NCI-H1417 treated with DMSO at 0.1 percent for 48 hours (cell line): ENCODE measurements at places on chromosomes 3 and 15.

DNA sequence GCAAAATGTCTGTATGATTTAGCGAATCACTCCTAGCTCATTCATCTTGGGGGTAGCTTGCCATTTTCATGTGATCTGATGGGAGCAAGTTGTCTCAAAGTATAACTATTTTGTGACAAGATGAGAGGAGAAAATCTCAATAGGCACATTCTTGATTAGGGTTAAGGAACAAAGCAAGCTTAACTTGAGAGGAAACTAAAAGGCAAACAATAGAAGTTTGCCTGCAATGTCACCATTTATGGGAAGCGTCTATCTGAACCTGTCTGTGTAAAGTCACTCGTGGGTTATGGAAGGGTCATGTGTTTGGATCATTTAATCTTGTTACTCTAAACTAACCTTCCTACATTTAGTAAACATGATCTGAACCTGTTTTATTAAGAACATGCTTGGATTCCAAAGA is 232.5 kb downstream of the CDIN1 start:
- no peak for DNase-seq

GRCh38 chr3:14845180-14845579 is 26.4 kb downstream of the FGD5 start:
- no peak for DNase-seq

GRCh38 chr3:49674497-49674983 is 389 bp downstream of the APEH start:
- DNase-seq = no peak

DNA sequence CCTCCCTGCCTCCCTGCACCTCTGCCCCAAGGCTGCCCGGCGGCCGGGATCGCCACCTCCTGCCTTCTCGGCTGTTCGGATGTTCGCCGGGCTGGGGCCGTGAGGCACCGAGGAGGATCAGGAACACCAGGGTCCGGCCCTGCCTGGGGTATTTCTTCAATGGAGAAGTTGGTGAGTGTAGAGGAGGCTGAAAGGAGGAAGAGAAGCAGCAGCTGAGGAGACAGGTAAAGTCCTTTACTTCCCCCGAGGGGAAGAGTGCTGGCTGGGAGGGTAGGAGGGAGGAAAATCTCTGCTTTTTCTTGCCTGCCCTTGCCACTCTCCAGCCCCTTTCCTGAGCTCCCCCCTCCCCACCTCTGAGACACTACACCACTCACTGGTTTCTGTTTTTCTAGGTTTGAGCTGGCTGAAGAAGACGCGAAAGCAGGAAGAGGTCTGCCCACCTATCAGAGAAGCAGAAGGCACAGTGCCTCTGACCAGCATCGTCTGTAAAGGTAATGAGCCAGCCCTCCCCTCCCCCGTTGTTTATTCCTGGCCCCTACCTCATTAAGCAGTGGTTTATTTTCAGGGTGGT is 519 bp downstream of the ASB7 start:
- DNase-seq = no peak

- peak; percentile 22 for DNase-seq
Observed at GRCh38 chr3:161409069-161409468, 37.8 kb upstream of the SPTSSB start.

- DNase-seq = no peak
Observed at GRCh38 chr3:179871782-179872181, 165.0 kb downstream of the PEX5L start.

- DNase-seq = no peak
Observed at GRCh38 chr15:52445553-52445952, 83.1 kb downstream of the MYO5A start.

DNA sequence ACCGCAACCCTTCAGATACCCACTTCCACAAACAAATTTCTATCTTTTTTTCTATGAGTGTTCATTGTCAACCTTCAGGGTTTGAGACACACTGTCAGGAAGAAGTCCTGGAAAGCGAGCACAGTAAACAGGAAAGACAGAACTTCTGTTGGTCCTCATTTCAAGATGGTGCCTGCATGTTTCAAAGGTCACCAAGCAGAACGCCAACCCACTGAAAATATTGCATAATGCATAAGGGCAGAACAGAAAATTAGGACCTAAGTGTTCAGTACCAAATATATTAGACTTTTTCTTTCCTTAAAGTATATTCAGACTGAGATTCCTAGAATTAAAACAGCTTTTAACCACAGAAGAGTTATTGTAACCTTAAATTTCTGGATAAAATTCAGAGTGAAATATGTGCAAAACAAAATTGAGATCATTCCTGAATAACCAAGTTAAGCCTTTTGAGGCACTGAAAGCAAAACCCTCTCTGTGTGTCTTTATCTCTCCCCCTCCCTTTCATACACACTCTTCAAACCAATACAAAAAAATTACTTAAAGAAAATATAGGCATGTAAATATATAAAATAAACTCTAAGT is 387.8 kb upstream of the THBS1 start:
- DNase-seq = no peak

DNA sequence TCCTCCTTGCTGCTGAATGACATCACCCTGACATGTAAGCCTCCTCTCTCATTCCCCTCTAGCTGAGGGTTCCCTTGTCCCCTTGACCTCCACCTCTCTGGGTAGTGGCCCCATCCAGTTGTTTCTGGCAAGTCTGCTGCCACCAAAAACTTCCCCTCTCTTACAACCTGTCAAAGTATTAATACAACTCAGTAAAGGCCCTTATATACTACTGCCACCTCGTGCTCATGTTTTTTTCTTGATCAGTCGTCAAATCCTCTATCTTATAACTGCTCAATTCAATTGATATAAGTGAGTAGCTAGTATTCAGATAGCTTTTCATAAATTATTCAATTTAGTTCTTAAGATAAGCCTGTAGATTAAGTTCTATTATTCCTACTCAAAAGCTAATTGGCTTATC is 249.6 kb downstream of the MBNL1 start:
- DNase-seq = no peak

DNA sequence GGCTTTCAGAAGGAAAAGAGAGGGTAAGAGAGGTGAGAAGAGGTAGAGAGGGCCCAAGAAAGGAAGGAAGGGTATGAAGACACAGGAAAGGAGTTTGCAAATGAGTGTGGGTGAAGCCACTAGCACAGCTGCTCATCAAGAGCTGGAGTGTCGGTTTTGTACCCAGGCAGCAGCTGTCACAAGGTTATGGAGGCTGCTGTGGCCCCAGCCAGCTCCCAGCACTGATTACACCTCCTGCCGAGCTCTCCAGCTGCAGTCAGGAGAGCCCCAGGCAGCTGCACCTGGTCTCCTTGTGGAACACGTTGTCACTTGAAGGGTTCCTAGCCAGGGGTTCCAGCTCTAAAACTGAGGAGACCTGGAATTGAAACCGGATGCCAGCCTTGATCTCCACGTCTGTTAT is 60.4 kb upstream of the CHD2 start:
- DNase-seq = peak; percentile 73

DNA sequence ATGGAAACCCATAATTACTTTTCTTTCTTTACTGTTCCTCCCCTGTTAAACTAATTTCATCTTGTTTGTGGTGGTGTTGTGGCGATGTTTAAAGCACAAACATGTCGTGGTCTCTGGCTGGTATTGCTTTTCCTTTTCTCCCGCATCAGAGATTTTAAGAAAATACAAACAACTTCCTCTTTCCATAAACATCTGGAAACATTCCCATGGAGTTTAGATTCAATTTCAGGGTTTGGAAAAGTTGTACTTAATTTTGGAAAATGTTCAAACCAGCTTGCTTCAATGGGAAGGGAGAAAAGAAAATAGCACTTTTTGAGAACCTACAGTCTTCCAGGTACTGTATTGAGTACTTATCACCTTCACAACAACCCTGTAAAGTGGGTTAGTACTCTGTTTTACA is 30.4 kb downstream of the STARD9 start:
- DNase-seq = no peak

GRCh38 chr15:90035095-90035839 is 34.1 kb downstream of the ZNF710 start:
- no peak for DNase-seq

GRCh38 chr15:95850837-95851236 is 479.7 kb upstream of the NR2F2 start:
- no peak for DNase-seq

- DNase-seq = no peak
Observed at GRCh38 chr3:155972885-155973584, 102.6 kb downstream of the GMPS start.

DNA sequence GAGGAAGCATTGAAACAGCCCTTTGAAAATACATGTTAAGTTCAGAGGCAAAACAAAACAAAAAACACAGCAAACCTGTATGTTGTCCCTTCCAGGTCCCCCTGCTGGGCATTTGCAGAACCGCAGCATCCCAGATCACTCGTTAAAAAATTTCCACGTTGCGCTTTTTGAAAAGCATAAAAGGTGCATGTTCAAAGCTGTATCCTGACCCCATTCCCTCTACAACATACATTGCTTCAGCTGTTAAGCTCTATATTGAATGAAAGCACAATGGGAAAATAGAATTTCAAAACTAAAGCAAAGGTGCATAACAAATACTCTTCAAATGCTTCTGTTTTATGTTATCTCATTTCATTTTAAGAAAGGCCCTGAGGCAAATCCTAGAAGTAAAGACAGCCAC is 328.3 kb downstream of the THSD4 start:
- DNase-seq = no peak

DNA sequence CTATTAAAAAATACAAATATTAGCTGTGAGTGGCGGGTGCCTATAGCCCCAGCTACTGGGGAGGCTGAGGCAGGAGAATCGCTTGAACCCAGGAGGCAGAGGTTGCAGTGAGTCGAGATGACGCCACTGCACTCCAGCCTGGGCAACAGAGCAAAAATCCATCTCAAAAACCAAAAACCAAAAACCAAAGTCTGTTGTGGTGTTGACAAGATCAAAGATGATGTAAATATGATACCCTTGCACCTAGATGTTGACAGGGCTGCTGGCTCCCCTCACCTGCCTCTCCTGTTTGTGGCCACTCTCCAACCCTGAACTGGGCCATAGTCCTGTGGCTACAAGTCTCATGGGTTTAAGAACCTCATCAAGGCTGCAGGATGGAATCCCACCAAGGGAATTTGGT is 16.2 kb downstream of the DAPK2 start:
- DNase-seq = no peak

GRCh38 chr15:96406701-96407100 is 76.2 kb downstream of the NR2F2 start:
- DNase-seq = no peak

DNA sequence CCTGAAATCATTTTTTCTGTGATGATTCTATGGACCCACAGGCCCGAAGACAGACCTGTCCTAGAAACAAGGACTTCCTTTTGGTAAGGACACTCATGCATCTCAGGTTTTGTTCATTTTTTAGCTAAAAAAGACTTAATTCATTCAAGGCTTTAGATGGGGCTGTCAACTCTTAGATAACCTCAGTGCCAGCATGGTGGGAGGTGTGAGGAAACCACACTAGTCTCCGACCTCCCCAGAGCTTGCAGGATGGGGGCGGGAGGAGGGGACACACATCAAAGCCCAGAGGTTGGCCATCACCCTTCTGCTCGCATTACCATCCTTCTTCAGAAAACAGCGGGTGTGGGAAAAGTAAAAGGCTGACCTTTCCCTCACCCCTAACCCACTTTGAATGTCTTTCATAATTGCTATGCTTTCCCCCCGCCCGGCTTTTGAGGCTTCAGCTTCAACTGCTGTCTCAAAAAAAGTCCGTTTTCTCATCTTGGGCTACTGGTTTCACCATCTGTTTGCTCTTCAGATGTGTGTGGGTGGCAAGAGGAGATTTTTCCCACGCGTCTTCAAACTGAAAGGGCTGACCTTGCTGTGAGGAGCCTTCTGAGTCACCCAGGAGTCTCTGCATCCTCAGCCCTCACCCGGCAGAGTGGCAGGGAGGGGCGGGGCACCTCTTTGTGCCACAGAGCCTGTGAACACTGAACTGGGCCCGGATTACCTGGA is 27.6 kb upstream of the CXCR6 start:
- DNase-seq = no peak

DNA sequence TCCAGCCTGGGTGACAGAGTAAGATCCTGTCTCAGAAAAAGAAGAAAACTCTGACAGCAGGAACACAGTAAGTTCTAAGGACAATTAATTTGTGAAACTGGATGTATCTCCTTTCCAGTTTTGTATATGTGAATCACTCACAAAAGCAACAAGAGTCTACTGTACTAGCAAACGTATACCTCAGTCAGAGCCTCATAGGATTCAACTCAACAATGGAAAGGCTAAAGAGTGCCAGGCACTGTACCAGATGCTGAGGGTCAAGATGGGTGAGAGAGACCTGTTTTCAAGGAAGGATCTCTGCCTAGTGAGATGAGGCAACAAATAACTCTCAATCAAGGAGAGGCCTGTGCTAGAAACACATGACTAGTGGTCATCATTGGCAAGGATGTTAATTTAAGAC is 14.9 kb downstream of the TBL1XR1 start:
- DNase-seq = no peak

DNA sequence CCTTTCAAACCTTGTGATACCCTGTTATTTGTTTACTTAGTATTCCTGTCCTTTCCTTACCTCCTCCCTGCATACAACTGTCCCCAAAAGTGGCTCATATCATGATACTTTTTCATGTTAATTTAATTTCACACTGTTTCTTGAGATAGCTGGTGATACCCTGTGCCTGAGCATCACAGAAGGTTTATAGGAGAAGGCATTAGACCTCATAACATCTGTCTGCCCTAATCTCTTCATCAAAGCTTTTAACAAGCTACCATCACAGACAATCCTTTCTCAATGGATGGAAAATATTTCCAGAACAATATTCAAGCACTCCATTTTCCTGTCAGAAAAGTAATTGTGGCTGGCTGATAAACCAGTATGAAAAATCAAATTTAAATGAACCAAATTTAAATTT is 81.6 kb downstream of the SSR3 start:
- no peak for DNase-seq
